ENCODE measurements at places on chromosomes 4 and X.

GRCh38 chrX:79080141-79080540, 64.3 kb upstream of the GPR174 start:
- no peak for DNase-seq

DNA sequence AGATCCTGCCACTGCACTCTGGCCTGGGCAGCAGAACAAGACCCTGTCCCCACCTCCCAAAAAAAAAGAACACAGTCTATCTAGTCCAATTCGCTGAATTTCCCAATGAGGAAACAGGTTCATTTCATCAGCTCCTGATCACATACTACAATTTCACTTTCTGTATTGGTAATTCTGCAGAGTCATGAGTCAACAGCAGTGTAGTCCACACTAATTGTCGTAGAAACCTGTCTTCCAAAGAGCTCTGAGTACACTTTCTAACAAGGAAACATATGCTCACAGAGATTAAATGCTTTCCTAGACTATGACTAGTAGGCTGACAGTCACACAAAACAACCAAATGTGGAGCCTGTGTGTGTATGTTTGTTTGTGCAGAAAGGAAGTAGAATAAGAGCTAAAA, 91.9 kb downstream of the GPC4 start:
- DNase-seq: peak; percentile 14

- DNase-seq: peak; percentile 73
Measured at GRCh38 chr4:48173056-48173991, 39.3 kb upstream of the TXK start.

- DNase-seq: no peak
Measured at GRCh38 chr4:187586892-187587291, 408.7 kb upstream of the ZFP42 start.

DNA sequence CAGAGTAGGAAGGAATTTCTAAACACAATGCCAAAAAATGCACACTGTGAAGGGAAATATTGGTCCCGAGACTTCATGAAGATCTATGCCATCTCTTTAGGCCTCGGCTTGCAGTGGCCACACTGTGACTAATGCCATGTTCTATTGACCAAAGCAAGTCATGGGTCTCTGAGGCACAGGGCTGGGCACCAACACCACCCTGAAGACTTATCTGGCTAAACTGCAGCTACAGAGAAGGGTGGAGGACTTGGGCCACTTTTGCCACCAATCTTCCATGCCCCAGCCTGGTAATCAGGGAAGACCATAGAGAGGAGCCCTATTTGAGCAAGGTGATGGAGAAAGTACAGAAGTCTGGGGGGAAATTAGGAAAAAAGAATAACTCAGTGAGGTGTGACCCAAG, 42.1 kb downstream of the HMX1 start:
- DNase-seq: no peak

DNA sequence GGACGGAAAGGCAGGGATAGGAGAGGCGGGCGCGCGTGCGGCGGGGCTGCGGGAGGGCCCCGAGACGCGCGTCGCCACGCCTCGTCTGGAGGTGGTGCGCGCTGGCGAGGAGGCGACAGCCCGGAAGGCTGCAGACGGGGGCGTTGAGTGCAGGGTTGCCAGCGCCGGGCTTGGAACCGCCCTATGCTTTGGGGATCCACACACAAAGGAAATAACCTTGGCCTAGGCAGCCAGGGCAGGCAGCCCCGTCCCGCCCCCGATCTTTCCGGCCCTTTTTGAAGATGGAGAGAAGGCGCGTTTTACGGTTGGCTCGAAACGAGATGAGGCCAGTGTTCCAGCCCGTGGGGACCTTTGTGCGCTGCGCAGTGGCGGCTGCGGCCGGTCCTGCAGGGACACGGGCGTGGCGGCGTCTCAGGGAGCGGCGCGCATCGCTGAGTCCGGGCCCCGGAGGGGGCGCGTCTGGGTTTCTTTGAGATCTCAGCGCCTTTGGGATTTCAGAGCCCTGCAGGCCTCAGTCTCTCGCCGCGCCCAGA, 50.8 kb upstream of the TRIM2 start:
- DNase-seq: peak; percentile 40

DNA sequence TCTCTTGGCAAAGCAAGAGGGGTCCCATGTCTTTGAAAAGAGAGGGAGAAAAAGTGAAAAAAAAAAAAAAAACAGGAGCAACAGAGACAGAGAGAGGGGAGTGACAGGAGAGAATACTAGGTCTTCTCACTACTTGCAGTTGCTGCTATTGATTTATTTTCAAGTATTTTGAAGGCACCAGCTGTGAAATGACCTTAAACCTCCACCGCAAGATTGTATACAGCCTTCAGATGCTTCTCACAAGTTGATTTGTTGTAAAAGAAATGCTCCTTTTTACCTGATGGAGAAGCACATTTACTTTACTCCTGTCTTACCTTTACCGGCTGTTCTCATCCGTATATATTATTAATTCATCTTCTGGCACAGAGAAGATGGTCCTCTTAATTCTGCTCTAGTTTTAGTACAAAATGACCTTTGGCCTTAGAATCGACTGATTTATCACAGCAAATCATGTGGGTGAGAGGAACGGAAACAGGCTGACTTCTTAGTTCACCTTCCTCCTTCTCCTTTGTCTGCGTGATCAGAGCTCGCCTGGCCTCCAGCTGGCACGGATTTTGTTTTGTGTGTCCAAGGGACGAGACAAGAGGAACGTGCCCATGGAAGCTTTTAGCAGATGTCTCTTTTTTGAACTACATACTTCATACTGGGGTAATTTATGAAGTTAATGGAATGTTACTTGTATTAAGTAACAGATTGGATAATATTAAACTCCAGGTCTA, 82.4 kb upstream of the PACRGL start:
- DNase-seq: peak; percentile 77

- DNase-seq: no peak
Measured at GRCh38 chr4:39331191-39331590, 35.0 kb downstream of the RFC1 start.

DNA sequence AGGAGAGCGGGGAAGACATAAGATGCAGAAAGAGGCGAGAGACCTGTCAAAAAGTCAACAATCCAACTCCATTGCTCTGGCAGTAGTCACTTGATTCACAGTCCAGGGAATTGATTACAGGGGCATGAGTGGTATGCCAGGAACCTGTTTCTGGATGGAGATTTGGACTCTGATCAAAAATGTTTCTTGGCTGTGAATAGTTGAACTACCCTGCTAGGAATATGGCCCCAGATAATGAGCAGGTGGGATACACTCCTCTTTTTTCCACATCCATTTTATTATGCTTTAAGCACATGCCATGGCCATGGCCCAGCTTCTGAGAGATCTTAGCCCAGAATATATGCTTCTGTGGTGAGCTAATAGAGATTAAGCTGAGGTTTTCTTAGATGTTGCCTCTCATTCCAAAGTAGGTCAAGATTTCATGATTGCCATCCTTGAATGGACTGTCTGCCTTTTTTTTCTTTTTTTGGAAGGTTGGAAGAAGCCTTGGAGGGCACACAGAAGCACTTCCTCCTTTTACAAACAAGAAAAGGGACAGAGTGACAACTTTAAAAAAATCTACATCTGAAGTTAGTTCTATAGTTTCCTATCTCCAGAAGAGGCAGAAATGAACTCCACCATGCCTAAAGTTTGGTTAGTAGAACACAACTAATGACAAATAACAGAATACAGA, 121.9 kb downstream of the KIT start:
- no peak for DNase-seq

- no peak for DNase-seq
Measured at GRCh38 chr4:1449475-1449832, 43.2 kb upstream of the NKX1-1 start.

DNA sequence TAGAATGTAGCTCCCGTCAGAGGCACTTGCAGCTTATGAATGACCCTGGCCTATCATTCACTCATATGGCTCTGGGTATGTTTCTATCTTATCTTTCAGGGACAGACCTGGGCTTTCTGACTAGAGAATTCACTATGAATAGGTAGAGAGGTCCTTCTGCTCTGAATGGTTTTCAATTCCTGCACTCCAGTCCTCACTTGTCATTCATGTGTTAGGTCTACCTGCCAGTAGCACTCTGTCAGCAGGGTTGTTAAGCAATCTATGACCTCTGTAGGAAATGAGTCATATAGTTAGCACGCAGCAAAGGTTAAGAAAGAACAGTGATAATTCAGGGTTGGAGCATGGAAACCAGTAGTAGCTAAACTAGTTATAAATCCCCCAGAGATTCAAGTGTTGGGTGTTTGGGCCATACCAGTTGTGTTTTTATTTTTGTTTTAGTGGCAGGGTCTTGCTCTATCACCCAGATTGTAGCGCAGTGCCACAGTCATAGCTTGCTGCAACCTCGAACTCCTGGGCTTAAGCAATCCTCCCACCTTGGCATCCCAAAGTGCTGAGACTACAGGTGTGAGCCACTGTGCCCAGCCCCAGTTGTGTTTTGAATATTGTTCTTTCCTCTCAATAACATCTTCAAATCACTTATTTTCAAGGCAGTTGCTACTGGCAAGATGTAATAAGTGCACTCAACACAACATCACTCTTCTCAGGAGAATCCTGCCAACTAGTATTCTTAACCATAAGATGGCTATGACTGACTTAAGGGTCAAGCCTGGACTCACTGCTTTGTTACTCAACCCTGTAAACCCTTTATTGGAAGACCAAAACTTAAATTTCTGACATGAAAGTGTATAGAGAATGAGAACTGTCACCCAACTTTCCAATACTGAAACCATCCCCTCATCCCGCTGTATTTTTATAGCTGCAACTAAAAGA, 25.1 kb downstream of the ARL13A start:
- DNase-seq: no peak

DNA sequence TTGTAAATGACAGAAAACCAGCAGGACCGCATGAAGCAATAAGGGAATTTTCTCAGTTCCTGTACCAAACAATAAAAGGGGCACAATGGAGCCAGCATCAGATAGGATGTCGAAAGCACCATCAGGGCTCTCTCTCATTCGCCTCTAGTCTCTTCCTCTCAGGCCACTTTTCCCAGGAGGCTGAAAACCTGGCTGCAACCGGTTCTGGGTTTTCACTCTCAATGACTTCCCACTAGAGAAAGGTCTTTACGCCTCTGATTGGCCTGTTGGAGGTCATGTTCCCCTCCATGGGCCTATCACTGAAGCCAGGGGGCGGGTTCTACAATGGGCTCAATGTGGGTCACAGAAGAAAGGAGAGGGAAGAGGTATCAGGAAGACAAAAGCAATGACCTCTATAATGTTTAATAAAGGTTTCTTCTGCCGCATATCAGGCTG, 29.3 kb downstream of the ZNF827 start:
- DNase-seq: no peak

- DNase-seq: no peak
Measured at GRCh38 chrX:64975491-64975890, 759 bp downstream of the ZC4H2 start.

DNA sequence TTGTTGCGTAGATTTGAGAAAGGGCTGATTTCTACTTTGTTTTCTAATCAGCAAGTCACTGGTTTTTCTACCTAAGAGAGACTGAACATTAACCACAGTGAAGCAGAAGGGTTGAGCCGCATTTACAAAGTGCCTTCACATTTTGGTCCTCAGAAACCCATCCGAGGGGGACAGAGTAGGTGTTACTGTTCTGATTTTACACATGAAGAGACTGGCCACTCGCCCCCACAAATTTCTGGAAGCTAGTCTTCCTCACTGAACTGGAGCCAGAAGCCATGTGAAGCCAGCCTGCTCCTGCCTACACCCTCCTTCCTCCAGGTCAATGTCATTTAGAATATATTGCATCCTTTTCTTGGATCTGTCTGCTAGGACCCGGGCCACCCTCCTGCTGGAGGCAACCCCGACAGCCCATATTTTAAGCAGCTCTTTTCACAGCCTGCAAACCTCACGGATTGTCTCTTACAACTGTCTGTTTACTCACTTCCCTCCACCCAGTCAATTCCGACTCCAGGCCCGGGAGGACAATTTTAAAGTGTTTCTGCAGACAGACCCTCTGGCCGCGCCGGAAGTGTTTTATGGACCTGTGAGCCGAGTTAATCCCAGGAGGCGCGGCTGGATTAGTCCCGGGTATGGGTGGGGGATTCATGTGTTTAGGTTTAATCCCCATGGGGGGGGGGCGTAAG, 73.2 kb upstream of the BCOR start:
- no peak for DNase-seq

DNA sequence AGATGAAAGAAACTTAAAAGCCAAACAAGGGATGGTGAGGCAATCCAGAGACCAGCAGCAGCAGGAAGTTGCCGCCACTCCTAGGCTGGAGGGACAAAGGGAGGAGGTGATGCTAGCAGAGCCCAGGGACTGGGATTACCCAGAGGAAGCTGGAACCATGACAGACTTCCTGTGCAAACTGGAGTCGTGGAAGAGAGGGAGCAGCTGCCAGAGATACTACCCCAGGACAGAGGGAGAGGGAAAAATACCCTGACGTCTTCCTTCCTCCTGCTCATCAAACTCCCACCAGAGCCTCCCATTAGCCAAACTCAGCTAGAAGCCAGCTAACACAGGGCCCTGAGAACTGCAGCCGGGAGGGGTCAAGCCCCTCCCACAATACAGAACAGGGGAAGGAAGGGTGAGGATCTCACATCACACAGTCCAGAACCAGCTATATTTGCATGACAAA, 101.2 kb upstream of the KLF3 start:
- peak; percentile 38 for DNase-seq

GRCh38 chr4:100981447-100982204, 365.7 kb downstream of the PPP3CA start:
- DNase-seq: peak; percentile 87

GRCh38 chr4:47713129-47713834, 124.6 kb downstream of the CORIN start:
- DNase-seq: no peak

GRCh38 chr4:148204892-148205291, 237.3 kb downstream of the NR3C2 start:
- no peak for DNase-seq

- DNase-seq: no peak
Measured at GRCh38 chrX:101365301-101365795, 16.8 kb upstream of the TIMM8A start.

- no peak for DNase-seq
Measured at GRCh38 chrX:124030520-124030919, 69.0 kb downstream of the STAG2 start.

DNA sequence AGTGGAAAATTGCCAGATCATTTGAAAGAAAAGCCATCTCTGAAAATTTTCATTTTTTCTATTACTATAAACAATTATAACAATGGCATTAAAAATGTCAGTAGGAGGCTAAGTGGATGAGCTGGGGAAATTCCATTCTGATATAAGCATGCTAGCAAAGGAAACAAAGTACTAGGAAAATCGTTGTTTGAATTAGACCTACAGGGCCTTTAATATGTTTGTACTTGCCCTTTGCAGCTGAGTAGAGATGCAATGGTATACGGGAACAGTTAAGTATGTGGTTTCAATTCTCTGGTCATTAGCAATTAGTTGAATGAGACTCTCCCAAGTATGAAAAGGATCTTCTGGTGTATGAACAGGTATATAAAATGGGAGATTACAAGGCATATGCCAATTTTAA, 452.2 kb downstream of the PCDH11X start:
- no peak for DNase-seq

Measured in inflammatory macrophage (primary cell).